ENCODE measurements at places on chromosomes 2 and 18.

DNA sequence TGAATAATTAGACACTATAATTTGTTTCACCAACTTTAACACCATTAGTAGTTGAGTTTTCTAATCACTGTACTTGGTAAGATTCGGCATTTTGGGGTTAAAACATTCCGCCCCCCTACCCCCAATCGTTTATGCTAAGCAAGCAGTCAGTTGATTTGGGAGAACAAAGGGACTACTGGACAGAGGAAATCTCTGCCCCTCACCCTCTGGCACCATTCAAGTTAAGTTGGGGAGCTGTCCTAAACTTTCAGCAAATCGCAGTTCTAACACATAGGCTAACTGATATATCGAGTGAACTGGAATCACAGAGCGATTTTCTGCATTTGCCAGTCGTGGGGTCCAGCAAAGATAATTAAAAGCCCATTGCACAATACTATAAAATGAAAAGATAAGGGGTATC, 5.6 kb downstream of the KLF7 start:
- DNase-seq, result no peak

- peak; percentile 48 for DNase-seq
Observed at GRCh38 chr2:74439803-74440377, 1.8 kb downstream of the RTKN start.

DNA sequence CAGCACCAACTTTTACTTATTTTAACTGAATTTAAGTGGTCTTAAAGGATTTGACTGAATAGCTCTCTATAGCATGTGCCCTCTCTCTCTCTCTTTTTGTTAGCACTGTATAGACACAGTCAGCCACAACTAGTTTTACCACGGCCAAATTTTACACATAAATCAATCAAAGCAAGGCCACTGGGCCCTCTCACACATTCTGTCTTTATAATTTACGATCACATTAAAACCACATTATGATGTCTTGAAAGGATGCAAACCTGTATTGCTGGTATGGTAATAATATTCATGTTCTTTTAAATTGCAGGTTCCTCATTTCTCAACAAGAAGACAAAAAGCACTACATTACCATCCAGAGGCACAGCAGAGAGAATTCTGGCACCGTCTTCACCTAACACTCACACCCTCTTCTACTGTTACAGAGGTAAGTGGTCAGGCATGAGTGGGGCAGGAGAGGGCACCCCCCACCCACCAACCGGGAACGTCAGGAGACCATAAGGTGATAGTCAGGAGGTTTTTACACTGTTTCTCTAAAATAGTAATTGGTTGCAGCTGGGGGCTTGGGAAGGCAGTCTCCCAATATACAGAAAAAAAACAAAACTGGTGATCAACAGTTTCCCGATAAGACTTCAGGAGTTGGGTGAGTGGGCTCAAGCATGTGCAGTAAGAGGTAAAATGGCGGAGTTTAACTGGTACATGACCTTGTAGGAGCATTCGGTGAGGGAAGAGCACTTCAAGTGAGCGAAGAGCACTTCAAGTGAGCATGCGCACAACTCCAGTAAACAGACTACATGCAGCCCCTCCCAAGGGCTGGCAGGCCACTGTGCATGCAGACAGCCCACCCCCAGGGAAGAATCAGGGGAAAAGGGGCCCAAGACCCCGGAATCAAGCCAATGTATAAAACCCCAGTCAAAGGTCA, 296.7 kb downstream of the PIEZO2 start:
- no peak for DNase-seq

DNA sequence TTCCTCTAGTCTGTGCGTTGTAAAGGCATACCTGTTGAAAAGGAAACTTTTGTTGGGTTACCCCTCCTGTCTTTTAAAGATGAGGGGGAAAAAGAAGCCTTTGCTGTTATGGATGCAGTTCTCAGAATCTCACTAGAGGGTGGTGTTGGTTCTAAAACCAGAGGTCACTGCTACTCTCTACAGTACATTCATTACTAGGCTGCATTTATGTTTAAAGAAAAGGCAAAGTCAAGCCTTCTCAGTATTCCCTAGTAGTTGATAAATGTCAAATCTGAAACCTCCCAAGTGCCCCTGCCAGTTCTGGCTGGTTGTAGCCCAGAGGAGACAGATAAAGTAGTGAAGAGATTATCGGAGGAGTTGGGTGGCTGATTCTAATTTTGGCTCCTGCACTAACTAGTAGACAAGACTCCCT, 1.4 kb upstream of the PLCL1 start:
- peak; percentile 62 for DNase-seq

GRCh38 chr2:212537726-212538304, 787 bp downstream of the ERBB4 start:
- no peak for DNase-seq

DNA sequence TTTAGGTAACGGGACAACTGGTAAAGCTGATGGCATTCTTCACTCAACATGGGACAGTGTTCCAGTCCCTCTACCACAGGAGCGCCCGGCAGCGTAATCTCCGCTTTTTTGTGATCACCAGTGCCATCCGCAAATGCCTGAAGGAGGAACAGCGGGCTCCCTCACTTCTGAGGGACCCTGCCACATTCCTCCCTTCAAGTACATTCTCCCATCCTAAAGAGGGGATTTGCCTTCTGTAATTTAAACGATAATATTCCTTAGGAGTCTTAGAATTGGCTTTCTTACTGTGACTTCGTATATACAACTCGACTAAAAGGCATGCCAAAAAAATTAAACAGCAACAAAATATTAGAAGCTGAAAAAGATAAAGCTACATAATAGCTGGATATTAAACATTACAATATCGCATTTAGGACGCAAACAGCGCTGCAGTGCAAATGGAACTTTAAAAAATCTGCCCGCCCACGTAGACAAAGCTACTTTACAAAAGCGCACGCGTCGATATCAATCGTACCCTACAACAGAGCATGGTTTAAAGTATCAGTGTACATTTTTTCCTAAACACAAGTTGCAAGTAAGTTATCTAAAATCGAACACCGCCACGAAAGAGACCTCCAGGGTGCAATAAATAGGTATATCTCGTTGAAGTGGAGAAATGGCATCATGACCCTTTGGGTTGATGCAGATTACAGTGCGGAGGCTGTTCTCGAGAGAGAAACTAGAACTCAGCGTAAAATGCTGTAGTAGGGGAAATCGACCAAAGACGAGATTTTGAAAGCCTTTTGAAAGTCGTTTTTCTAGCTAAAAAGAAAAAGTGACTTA, 2.3 kb upstream of the VSNL1 start:
- DNase-seq, result peak; percentile 1

- DNase-seq, result no peak
Observed at GRCh38 chr2:142290931-142291330, 160.1 kb upstream of the LRP1B start.

DNA sequence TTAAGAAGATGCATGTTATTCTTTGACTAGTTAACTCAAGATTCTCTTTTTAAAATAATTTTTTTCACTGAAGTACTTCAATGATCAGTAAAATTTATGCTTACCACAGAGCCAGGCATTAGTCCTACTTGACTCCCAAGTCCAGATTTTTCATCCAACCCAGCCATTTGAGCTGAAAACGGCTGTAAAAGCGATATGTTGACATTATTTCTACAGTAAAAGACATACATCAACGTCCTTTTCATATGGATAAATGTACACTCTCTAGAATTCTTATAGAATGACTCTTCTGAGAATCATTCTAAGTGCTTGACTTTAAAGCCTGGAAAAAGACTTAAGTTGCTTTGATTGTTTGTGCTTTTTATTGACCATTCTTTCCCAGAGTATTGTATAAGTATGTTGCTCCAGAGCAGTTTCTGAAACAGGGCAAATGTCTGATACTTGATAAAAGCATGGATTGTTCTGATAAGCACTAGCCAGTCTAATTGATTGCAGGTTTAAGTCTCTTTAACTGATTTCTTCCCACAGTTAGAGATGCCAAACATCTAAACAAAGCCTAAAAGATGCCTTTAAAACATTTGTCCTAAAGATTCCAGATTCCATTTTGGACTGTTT, 90.9 kb downstream of the COL5A2 start:
- no peak for DNase-seq

GRCh38 chr2:85998071-85998991, 107.4 kb downstream of the POLR1A start:
- DNase-seq, result peak; percentile 90

- DNase-seq, result no peak
Observed at GRCh38 chr2:211216221-211216620, 659.8 kb downstream of the CPS1 start.

GRCh38 chr2:143803936-143804335, 674.7 kb downstream of the ARHGAP15 start:
- DNase-seq, result no peak

DNA sequence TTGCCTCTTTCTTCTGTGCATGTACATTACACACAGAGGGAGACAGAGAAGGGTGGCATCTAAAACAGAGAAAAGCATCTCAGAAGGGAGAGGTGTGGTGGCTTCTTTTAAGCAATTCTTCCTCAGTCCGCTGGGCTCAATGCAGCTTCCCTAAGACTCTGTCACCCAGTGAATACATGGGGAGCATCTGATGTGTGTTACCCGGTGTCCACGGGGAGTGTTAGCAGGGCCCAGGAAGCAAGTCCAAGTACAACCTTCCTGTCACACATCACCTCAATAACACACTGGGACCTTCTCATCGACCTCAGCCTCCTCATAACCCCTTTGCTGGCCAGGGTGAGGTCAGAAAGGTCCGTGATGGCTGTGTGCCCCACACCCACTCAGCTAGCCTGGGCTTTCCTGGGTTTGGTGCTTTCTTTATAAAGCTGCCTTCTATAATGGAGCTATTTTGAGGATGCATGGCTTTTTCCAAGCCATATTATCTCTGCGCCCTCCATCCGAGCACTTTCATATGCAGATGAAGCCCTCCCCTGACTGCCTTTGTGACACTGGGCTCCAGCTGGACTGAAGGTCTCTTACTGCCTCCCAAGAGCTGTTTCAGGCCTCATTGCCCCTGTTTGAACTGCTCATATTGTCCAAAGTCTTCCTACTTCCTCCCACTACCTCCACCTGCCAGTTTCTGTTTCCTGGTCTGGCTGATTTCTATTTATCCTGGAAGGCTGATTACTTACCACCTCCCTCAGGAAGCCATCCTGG, 21.4 kb downstream of the TNFRSF11A start:
- no peak for DNase-seq

DNA sequence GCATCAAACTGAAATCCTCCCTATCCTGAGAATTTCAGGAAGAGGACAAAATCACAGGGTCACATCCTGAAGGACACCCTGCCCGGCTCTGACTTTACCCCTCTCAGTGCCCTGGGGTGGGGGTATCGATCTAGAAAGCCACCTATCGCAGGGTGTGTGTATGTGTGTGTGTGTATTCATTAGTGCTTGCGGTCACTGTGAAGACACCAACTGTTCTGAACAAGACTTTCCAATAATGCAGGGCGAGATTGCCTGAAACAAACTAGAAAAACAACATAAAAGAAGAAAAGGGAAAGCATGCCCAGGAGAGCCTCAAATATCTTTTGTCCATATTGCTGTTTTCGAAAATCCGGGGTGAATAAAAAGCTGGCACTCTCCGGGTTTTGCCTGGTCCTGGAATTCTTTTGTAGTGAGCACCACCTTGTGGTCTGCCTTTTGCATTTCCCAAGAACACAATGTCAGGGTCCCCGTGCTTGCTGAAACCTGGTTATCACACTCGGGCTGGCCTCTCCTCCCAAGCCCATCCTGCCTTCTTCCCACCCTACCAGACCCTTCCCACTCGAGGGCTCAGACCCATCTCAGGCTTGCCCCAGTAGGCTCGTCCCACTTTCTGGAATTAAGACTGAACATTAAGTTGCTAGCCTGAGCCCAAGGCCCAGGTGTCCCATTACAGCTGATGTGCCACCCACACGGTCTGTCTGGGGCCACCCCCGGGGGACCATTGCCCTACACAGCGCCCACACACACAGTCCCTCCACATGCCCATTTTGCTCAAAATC, 25.0 kb upstream of the COPS8 start:
- DNase-seq, result peak; percentile 70

DNA sequence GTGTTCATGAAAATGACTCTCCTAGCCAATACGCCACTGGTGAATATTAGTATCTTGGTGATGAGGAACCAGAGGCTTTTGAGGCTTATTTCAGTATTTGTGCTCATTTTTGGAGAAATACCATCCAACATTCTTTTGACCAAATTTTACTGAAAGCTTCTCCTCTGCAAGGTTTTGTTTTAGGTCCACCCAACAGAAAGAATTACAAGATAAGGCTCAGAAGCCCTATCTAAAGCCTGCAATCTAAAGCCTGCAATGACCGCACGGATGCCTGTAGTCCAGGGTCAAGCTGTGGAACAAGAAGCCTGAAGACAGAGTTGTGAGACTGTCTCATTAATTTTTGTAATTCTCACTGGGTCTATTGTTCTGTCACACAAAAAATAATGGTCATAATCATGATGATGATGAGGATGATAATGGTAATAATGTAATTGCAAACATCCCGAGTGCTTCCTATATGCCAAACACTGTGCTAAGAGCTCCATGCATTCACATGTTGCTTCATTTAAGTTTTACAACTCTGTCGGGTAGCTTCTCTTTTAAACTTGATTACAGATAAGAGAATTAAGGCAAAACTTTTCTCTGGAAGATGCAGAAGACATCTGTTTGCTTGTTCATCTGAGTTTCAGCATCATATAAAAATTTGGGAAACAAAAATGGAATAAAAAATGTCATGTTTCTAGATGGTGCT, 33.2 kb upstream of the NCOA1 start:
- DNase-seq, result no peak

DNA sequence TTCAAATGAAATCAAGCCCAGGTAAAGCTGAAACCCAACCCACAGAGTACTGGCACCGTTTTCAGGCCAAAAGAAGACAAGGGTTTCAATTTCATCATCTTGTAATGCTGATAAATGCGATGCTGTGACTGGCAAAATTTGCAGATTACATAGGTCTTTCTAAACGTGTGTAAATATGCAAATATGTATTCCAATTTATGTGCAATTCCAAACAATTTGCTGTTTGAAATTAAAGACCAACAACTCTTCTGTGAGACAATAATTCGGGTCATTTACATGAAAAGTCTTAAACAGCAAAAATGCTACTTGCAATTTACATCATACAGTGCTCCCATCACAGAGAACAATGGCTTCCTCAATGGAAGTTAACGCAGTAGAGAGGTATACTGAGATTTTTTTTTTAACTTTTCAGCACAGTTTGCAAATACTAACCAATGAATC, 2.8 kb upstream of the ZNF532 start:
- DNase-seq, result no peak

- DNase-seq, result peak; percentile 44
Observed at GRCh38 chr2:172996387-172996961, 79.2 kb upstream of the MAP3K20 start.

DNA sequence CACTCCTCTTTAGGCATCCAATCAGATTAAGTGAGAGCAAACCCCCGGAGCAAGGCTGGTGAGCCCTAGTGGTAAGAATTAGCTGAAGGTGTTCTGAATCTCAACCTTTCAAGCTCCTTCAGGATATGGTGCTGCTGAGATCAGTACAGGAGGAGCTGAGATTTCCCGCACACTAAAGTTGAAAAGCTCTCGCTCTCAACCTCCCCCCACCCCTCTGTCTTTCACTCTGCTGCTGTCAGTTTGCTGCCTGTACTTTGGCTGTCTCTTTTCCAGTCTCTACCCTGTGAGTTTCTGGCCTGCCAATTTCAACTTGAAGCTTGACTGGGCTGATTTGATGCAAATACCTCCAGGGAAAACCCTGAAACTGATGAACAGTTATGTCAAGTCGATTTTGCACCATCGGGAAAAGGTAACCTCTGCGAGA, 15.7 kb downstream of the ZEB2 start:
- DNase-seq, result no peak

Data from AG10803 (cell line).